ENCODE measurements at places on chromosomes 6 and 20.

DNA sequence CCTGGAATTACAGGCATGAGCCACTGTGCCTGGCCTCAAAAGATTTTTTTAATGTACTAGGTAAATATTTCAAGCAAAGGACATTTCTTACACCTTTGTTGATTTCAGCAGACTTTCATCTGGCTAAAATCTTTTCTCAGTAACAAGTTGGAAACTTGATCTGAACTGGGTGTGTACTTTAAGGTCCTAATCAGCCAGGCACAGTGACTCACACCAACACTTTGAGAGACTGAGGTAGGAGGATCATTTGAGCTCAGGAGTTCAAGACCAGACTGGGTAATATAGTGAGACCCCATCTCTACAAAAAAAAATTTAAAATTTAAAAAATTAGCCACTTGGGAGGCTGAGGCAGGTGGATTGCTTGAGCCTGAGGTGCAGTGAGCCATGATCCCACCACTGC is 7.0 kb upstream of the RALGAPA2 start:
- DNase-seq: no peak

DNA sequence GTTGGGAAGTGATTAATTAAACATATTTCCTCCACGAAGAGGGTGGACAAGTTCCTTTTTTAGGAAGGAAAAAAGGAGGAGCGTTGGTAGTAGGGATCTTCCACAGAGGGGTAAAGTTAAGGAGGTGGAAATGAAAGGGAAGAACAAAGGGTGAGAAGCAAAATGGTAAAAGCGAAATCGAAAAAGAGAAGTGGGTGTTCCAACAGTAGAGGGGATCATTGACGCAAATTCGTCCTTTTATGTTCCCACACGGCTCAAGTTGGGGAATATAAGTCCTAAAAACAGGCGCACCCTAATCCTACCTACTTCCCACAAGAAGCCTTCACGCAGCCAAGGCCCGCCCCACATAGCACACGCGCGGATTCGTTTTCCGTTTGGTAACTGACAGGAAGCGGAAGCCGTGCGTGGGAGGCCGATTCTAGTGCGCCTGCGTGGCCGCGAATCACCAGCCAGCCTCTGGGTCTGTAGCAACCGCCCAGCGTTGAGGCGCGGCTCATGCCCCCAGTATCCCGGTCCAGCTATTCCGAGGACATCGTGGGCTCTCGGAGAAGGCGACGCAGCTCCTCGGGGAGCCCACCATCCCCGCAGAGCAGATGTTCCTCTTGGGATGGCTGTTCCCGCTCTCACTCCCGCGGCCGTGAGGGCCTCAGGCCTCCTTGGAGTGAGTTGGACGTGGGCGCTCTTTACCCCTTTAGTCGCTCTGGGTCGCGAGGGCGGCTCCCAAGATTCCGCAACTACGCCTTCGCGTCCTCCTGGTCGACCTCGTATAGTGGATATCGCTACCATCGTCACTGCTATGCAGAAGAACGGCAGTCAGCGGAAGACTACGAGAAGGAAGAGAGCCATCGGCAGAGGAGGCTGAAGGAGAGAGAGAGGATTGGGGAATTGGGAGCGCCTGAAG is at the start of gene NKAPL:
TSS of gene NKAPL (plus strand) at position 421 of the 901 bp plus-strand sequence. CDS start at position 496, 75 bp downstream.
- DNase-seq: no peak

- DNase-seq: no peak
Observed at GRCh38 chr20:2305946-2306345, 10.1 kb downstream of the TGM3 start.

GRCh38 chr6:148497717-148498116 is 155.1 kb downstream of the SASH1 start:
- no peak for DNase-seq

GRCh38 chr20:44455126-44455525 is 20.5 kb upstream of the TTPAL start:
- no peak for DNase-seq

Measured in HEK293T (cell line).